ENCODE measurements at places on chromosomes 16 and 17. TPM values are rescaled to one million over a fixed set of nuclear protein-coding genes. Genes with fewer than 3 reads are reported as not detected.

DNA sequence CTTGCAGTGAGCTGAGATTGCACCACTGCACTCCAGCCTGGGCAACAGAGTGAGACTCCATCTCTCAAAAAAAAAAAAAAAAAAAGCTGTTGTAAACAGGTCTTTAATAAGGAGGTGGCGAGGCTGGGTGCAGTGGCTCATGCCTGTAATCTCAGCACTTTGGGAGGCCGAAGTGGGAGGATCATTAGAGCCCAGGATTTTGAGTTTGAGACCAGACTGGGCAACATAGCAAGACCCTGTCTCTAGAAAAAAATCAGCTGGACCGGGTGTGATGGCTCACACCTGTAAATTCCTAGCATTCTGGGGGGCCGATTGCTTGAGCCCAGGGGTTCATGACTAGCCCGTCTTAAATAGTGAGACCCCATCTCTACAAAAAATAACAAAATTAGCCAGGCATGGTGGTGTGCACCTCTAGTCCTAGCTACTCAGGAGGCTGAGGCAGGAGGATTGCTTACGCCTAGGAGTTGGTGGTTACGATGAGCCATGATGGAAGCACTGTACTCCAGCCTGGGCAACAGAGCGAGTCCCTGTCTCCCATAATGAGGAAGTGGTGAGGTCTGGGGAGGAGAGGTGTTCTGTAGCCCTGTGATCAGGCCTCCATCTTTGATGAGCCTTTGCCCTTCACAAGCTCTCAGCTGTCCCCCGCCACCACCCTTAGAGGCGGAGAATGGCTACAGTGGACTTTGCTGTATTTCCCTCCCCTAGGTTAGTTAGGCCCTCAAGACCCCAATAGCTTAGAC is 36.2 kb downstream of the ZNF778 start:
- H3K4me3 ChIP-seq, result no peak overlapping the region
- H3K27ac ChIP-seq, result no peak overlapping the region
- H3K27me3 ChIP-seq, result peaks cover 46% of the 10 kb centered on the region
- DNase-seq, result no peak
- H3K36me3 ChIP-seq, result peaks cover 8% of the 10 kb centered on the region

- H3K4me3 ChIP-seq, result no peak overlapping the region
- H3K27me3 ChIP-seq, result peaks cover 96% of the 10 kb centered on the region
- H3K36me3 ChIP-seq, result no peaks in the 10 kb centered on the region
These were observed 99.9 kb downstream of the ASIC2 start for GRCh38 chr17:33192951-33193911.

DNA sequence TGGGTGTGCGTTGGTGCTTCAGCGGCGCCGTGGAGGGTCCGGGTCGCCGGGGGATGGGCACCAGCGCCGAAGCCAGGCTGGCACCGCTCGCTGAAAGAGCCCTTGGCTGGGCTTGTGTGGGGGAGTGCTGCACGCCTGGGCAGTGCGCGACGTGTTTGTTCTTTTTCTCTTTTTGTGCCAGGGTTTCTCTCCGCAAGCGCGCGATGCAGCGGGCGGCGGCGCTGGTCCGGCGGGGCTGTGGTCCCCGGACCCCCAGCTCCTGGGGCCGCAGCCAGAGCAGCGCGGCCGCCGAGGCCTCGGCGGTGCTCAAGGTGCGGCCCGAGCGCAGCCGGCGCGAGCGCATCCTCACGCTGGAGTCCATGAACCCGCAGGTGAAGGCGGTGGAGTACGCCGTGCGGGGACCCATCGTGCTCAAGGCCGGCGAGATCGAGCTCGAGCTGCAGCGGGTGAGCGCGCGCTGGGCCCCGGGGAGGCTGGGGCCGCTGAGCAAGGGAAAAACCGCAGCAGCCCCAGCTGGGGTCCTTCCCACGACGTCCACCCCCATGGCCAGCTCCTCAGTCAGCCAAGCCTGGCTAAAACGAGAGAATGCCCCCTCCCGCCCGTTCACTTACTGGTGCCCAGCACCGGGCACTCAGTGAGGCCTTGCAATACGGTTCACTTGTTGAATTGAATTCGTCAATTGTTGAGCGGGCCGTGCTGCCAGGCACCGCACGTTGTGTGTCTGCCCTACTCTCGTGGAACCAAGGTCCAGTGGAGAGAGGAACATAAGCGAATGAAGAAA is 541 bp downstream of the GPT2 start:
- H3K4me1 ChIP-seq, result peaks cover 47% of the 10 kb centered on the region
- H3K27me3 ChIP-seq, result no peaks in the 10 kb centered on the region
- H3K4me3 ChIP-seq, result peak overlapping the region; percentile 92
- peak overlapping the region; percentile 92 for H3K27ac ChIP-seq

DNA sequence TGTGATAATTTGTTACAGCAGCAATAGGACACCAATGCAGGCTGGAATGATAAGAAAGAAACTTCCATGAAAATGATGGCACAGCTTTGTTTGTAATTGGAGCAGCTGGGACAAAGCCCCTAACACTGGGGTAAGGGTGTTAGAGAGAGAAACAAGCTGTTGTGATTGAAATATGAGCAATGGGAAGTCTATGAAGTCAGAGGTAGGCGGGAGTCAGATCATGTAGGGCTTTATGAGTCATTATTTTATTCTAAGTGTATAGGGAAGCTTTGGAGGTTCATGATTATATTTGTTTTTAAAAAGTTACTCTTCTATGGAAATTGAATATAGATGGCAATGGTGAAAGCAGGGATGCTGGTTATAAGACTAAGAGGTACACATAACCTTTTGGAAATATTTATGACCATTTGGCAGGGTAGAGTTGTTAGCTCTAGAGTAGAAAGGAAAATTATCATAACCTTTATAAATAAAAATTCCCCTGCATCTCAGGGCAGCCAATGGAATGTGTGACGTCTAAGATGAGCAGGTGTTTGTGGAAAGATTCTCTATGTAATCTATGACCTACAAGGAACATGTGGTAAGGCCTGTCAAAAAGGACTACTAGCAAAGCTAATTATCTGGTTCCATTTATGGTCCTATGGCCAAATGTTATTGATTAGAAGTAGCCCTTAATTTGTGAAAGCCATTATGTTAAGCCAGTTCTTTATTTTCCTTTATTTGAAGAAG is 85.6 kb downstream of the KCNJ2 start:
- DNase-seq, result no peak
- no peaks in the 10 kb centered on the region for H3K27me3 ChIP-seq
- H3K4me3 ChIP-seq, result no peak overlapping the region
- H3K4me1 ChIP-seq, result no peaks in the 10 kb centered on the region

DNA sequence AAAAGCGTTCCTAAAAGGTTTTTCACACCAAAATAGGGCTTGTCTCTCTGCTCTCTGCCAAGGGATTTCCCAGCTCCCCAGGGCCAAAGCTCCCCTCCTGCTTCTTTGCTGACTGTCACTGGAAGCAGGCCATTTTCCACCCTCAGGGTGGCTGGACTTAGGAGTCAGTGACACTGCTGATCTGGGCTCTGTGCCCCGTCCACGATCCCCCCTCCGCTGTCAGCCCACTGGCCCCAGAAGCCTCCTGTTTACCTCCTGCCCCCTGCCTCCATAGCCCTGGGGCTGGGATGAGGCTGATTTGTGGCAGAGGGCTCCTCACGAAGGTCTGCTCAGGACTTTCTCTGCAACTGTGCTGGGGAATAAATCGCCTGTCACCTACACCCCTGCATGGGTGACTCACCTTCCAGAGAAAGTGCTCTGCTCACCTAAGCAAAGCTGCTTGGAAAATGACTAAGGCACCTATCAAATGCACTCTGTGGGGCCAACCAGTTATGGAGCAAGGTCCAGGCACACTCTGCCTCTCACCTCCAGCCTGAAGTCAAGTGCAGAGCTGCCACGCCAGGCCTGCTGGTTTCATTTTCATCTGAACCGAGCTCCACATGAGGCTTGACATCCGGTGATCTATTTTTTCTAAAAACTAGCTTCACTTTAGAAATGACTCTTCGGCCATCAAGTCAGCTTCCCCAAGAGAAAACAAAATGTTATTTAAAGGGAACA is 4.9 kb downstream of the MAP3K14 start:
- H3K4me1 ChIP-seq, result peaks cover 25% of the 10 kb centered on the region
- peaks cover 5% of the 10 kb centered on the region for H3K36me3 ChIP-seq
- no peak overlapping the region for H3K4me3 ChIP-seq
- H3K27ac ChIP-seq, result no peak overlapping the region
- no peak for DNase-seq
- peaks cover 17% of the 10 kb centered on the region for H3K27me3 ChIP-seq

Gene FBF1
- 21.0 TPM for total RNA-seq

- no peak overlapping the region for H3K4me3 ChIP-seq
- H3K4me1 ChIP-seq, result peaks cover 10% of the 10 kb centered on the region
- no peak overlapping the region for H3K27ac ChIP-seq
- DNase-seq, result no peak
These were observed 47.7 kb upstream of the ULK2 start for GRCh38 chr17:19915245-19915978.

- no peak overlapping the region for H3K27ac ChIP-seq
- peaks cover 6% of the 10 kb centered on the region for H3K36me3 ChIP-seq
- no peak overlapping the region for H3K4me3 ChIP-seq
These were observed 31.5 kb downstream of the NEUROD2 start for GRCh38 chr17:39576187-39576586.

GRCh38 chr17:73052923-73053322 is 39.6 kb downstream of the SLC39A11 start:
- no peaks in the 10 kb centered on the region for H3K4me1 ChIP-seq
- H3K36me3 ChIP-seq, result no peaks in the 10 kb centered on the region
- H3K4me3 ChIP-seq, result no peak overlapping the region
- H3K27ac ChIP-seq, result no peak overlapping the region
- H3K27me3 ChIP-seq, result no peaks in the 10 kb centered on the region
- DNase-seq, result no peak

GRCh38 chr16:87327798-87328495 is 10.8 kb upstream of the C16orf95 start:
- H3K27ac ChIP-seq, result peak overlapping the region; percentile 40
- H3K4me3 ChIP-seq, result no peak overlapping the region
- peaks cover 6% of the 10 kb centered on the region for H3K36me3 ChIP-seq
- no peaks in the 10 kb centered on the region for H3K27me3 ChIP-seq
- DNase-seq, result no peak
- H3K4me1 ChIP-seq, result 0 out of 2 replicates have a peak, but pooled peaks cover 5% of the 10 kb centered on the region

- H3K4me1 ChIP-seq, result no peaks in the 10 kb centered on the region
- no peak overlapping the region for H3K27ac ChIP-seq
These were observed 42.4 kb upstream of the MTMR4 start for GRCh38 chr17:58556833-58557250.

Gene MVD
- total RNA-seq, result 113 TPM

GRCh38 chr17:50047488-50048126 is 8.3 kb upstream of the ITGA3 start:
- H3K4me1 ChIP-seq, result peaks cover 41% of the 10 kb centered on the region
- no peaks in the 10 kb centered on the region for H3K36me3 ChIP-seq
- H3K27ac ChIP-seq, result no peak overlapping the region
- peaks cover 6% of the 10 kb centered on the region for H3K27me3 ChIP-seq

DNA sequence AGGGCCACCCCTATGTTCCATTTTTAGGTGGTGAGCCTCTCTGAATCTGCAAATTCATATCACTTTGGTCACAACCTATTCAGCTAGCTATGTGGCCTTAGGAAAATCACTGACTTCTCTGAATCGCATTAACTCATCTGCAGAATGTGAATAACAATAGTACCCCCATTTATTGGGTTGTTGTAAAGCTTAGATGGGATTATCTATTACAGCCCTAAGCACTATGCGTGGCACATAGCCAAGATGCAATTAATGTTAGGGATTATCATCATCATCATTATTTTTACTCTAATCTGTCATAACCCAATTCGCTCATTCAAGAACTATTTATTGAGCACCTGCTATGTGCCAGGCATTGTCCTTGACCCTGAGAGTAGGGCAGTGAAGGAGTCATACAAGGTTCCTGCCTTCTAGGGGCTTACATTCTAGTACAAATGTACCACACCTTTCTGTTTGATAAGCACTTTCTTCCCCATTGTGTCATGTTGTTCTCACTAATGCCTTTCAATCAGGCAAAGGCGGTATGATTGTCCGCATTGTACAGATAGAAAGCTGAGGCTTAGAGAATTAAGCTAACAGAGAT is 38.5 kb downstream of the CHD9 start:
- H3K27me3 ChIP-seq, result no peaks in the 10 kb centered on the region
- H3K36me3 ChIP-seq, result peaks cover 3% of the 10 kb centered on the region
- H3K4me1 ChIP-seq, result peaks cover 64% of the 10 kb centered on the region

- no peak overlapping the region for H3K27ac ChIP-seq
- DNase-seq, result no peak
- H3K36me3 ChIP-seq, result peaks cover 8% of the 10 kb centered on the region
- H3K4me3 ChIP-seq, result no peak overlapping the region
- H3K27me3 ChIP-seq, result 0 out of 2 replicates have a peak, but pooled peaks cover 3% of the 10 kb centered on the region
These were observed 351.2 kb downstream of the UTP18 start for GRCh38 chr17:51611585-51611984.

DNA sequence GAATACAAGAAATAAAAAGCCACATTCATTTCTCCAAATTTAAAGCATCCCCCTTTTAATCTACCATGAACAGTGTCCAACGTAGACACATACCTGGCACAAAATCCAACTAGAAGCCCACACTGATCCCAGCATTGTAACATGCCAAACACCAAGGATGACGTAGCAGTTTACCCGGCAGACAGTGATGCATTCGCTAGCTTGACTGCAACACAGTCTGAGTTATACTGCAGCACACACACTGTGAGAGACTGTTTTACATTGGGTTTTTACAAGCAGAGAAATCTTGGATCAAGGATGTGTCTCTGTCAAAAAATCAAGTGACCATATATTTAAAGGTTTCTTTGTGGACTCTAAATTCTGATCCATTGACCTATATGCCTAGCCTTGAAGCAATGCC is 74.5 kb upstream of the C17orf78 start:
- H3K36me3 ChIP-seq, result 0 out of 2 replicates have a peak, but pooled peaks cover 2% of the 10 kb centered on the region
- no peak overlapping the region for H3K4me3 ChIP-seq
- no peak for DNase-seq
- H3K27ac ChIP-seq, result peak overlapping the region; percentile 91
